Fibroblast of skin of back (primary cell): ENCODE measurements at places on chromosomes 4 and X.

- DNase-seq, result no peak
Observed at GRCh38 chr4:128660361-128661215, 148.9 kb upstream of the JADE1 start.

DNA sequence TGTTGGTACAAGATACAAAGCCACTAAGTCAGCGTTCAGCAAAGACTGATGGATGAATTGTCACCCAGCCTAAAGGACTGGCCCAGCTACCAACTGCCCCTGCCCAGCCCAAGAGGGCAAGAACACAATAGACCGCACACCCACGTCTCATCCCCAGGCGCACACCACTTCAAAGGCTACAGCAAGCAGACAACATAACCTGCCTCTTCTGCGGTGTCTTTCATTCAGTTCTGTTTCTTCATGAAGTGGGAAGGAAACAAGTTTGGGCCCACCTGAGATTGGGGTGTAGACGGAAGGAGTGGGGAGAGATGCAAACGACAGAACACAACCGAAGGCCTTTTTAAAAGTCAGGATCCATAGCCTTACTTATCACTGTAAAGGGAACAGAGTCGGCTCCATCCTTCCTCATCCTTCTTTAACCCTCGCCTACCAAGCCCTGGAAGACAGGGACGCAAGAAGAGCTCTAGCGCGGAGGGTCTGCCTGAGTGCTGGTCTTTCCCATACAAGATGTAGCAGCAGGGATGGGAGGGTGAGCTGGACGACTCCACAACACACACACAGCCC is 691 bp downstream of the SCARB2 start:
- peak; percentile 60 for DNase-seq

DNA sequence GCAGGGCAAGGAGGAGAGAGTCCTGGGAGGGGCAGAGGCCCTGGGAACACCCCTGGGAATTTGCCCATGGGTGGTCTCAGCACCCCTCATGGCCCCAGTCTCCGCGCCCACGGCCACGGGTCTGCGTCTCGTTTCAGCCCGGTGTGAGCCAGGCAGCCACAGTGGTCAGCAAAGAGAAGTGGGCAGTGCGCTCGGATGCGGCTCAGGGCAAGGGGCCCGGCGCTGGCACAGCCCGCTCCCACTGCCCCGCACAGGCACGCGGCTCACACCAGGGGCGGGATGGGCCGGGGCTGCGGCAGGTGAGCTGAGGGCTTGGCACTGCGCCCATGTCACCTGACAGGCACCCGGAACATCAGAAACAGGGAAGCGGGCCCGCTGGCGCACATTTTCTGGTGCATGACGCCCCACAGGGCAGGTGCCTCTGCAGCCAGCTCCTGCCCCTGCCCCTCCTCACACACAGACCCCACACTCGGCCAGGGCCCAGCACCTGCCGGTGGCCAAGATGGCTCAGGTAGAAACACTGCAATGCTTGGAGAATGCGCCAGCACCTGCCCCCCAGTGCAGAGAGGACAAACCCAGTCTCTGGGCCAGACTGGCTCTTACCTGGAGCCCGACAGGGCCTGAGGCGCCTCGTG is 41.9 kb upstream of the MXD4 start:
- DNase-seq, result no peak

DNA sequence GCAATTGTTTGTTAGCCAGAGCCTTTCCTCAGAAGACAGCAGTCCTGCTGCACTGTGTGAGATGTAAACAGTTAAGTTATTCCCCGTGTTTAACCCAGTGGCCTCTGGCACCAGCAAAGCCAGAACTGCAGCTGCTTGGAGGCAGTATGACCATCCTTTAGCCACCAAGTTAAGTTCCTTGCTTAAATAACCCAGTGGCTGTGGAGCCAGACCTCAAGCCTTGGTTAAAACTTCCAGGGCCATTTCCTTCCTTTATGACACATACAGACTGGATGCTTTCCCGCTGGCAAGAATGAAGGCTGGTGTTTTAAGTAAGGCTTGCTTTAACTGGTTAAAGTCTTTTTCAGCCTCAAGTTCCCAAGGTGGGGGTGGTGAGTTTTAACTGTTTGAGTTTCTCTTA is 379.8 kb downstream of the DCAF12L2 start:
- no peak for DNase-seq
